ENCODE measurements at places on chromosomes 3 and 15.
A peak's percentile ranks its signal among the peaks of the same experiment; 100 is the strongest.

DNA sequence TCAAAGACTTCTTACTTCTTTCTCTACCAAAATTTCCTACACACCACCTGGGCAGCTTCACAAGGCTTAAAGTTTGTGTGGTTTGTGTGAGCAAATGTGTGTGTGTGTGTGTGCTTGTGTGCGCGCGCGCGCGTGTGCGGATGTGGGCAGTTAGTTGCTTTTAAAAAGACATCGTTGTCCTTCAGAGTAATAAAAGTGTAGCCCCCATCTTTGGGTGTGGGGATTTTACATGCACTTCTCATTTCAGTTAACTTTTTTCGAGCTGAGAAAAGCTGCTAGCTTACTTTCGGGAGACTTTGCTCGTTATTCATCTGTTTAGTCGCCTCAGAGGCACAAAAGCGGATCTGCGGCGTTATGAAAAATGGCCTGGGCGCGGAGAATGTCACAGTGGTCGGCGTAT, 36.0 kb downstream of the ZIC4 start:
- no peak for DNase-seq

DNA sequence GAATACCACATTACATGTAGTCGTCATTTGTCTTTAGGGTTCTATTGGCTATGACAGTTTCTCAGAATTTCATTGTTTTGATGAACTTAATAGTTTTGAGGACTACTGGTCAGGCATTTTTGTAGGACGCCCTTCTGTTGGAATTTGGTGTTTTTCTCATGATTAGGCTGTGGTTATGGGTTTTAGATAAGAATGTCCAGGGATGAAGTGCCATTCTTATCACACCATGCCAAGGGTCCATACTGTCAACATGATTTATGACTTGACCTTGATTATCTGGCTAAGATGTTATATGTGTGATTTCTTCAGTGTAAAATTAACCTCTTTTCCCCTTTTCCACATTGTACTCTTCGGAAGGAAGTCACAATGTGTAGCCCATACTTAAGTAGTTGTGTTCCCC, 135.3 kb downstream of the DIPK2A start:
- no peak for DNase-seq

GRCh38 chr3:176447369-176447768, 749.9 kb downstream of the TBL1XR1 start:
- DNase-seq = no peak

DNA sequence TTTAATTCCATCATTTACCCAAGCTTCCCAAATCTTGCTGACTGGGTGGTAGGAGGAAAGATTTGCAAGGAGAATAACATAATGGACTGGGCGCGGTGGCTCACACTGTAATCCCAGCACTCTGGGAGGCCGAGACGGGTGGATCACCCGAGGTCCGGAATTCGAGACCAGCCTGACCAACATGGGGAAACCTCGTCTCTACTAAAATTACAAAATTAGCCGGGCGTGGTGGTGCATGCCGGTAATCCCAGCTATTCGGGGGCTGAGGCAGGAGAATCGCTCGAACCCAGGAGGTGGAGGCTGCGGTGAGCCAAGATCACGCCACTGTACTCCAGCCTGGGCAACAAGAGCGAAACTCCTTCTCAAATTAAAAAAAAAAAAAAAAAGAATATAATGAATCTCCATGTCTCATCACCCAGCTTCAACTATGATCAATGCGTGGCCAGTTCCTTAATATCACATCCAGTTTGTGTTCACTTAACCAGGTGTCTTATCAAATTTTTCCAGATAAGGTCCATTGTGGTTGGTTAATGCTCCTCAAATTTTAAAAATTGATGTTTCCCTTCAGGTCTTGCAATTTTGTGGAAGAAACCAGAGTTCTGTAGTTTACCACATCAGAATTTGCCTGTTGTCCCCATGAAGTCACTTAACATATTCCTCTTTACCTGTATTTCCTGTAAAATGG, 1.3 kb upstream of the ABCF3 start:
- DNase-seq = no peak

- no peak for DNase-seq
Observed at GRCh38 chr3:17014709-17015108, 130.0 kb downstream of the PLCL2 start.

- DNase-seq = no peak
Observed at GRCh38 chr3:189573004-189573403, 58.2 kb upstream of the TP63 start.

DNA sequence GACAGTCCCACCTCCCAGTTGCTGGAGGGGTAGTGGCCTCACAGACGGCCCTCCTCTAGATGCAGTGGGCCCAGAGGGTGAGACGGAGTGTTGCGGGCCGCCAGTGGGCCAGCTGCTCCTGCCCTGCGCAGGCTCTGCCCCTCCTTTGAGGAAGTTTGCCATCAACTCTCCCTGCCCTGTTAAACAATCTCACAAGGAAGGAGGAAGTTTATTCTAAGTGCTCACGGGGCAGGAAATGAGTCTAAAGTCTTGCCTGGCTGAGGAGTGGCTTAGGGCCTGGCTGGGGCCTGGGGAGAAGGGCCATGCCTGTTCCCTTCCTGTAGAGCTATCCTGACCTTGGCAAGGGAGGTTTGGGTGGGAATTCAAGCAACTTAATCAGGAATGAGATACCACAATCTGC, at the start of gene FAM3D:
Gene FAM3D, minus strand, starts transcription at position 92 of the 400 bp plus-strand sequence. CDS start 11,211 bp downstream, outside the sequence.
- DNase-seq = peak; percentile 28

DNA sequence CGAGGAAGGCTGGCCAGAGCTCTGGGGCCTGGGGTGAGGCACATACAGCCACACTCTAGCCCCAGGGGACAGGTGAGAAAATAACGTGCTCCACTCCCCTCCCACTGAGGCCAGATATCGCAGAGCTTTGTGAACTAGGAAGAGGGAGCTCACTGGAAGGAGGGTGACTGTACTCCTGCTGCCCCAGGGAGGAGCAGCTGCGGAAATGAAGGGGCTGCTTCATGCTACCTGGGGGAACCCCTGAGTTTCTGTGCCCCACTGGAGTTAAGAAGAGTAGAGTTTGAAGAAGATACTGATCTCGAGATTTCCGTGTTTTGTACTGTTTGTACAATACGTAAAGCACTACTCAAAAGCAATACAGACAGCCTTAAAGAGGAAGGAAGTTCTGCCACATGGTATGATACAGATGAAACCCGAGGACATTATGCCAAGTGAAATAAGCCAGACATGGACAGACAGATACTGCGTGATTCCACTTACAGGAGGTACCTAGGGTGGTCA, 44.6 kb downstream of the CMTM6 start:
- DNase-seq = peak; percentile 85

- DNase-seq = no peak
Observed at GRCh38 chr3:85476891-85477495, 518.2 kb downstream of the CADM2 start.

- no peak for DNase-seq
Observed at GRCh38 chr15:97597801-97598200, 362.7 kb upstream of the ARRDC4 start.

DNA sequence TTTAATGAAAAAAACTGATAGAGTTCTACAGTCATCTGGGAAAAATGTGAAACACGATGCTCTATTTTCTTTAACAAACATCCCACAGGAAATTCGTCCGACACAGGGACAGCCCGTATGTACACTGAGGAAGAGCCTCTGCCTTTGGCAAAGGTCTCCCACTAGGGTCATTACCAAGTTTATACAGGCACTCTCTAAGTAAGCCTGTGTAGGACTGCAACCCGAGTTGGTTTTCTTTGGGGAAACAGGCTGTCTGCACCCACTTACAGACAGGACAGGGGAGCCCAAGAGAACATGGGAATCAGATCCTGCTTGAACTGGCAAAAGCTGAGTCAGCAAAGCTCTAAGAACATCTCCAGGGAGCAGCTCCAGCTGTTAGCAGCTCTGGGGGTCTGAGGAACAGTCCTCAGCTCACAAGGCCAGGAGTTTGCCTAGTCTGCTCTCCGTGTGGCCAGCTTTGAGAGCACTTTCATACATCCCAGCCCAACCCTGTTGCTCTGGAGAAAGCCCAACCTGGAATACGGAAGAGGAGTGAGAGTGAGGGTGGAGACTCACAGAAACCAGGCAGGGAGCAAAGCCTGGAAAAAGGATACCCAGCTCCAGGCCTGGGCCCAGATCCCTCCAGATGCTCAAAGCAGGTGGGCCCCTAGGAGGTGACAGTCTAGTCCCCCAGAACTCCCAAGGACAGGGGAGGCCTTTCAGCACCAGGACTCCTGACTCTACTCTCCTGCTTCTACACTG, 1.9 kb downstream of the TBC1D2B start:
- DNase-seq = no peak

- DNase-seq = no peak
Observed at GRCh38 chr3:31009881-31010280, 115.4 kb upstream of the GADL1 start.

GRCh38 chr15:68481321-68481720, 49.4 kb upstream of the ITGA11 start:
- no peak for DNase-seq

- DNase-seq = no peak
Observed at GRCh38 chr3:9110802-9111201, 138.6 kb downstream of the SRGAP3 start.

DNA sequence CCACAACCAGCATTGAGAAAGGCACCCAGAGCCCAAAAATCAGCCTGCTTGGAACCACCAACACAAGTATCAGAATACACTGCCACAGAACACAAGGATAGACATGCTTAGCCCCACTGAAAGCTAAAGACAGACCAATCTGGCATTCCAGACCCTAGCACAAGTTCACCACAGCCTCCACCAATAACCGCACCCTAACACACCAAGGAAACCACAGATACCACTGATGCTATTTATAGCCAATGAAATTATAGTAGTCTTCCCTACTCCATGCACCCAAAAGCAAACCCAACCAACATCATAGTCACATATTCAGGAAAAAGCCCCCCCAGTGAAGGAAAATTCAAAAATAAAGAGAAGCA, 83.9 kb upstream of the STT3B start:
- no peak for DNase-seq

GRCh38 chr3:110378481-110378880, 693.1 kb upstream of the NECTIN3 start:
- no peak for DNase-seq

- no peak for DNase-seq
Observed at GRCh38 chr3:108060331-108060730, 30.5 kb downstream of the CD47 start.

DNA sequence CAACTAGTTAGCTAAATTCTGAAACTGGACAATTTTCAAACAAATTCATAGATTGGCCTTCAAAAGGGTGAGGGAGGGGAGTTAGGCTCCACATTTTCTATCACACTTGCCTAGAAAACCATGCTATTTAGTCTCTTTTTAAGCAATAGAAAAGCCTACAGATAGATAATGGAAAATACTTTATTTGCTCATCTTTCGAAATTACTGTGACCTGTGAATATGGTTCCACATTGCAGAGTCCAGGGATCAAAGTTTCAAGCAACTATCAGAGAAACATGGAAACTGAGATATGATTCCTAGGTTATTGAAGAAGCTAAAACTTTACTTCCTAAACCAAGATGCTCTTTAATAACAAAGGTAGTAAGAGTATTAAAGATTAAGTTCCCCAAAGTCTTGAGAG, 176.6 kb upstream of the NECTIN3 start:
- no peak for DNase-seq

- no peak for DNase-seq
Observed at GRCh38 chr15:75661100-75661755, 13.5 kb downstream of the SNX33 start.

- DNase-seq = no peak
Observed at GRCh38 chr3:180467177-180467576, 134.8 kb upstream of the TTC14 start.

DNA sequence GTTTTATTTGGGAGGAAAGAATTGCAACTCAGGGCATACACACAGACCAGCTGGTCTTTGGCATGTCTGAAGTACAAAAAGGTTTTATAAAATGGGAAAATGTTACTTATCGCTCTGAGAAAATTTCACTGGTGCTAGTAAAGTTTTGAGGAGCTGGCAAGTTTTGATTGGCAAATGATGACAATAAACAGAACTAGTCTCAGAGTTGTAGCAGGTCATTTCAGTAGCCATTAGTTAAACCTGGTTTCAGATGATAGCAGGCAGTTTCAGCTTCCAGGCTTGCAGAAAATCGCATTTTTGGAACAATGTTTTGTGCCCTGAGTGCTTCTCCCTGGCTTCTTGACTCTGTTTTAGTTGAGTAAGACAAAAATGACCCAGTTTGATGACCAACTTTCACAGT, 10.7 kb downstream of the B2M start:
- DNase-seq = no peak

- DNase-seq = peak; percentile 33
Observed at GRCh38 chr15:68818769-68819494, 1.8 kb downstream of the ANP32A start.

GRCh38 chr3:53357458-53357857, 10.1 kb upstream of the DCP1A start:
- no peak for DNase-seq

- DNase-seq = no peak
Observed at GRCh38 chr3:10713656-10714055, 102.4 kb upstream of the SLC6A11 start.

DNA sequence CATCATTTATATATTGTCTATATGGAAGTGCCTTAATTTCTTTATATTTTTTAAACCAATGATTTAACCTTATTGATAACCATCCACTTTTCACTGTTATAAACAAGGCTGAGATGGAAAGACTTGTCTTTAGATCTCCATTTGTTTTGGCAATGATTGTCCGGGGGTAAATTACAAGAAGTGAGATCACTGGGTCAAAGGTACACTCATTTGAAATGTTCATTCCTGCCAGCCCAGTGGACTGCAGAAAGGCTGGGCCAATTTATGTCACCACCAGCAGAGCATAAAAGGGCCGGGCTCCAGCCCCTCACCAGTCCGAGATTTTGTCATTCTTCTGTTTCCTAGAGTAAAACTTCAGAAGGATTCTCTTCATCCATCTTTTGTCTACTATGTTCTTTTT, 93.6 kb upstream of the NEO1 start:
- DNase-seq = no peak

- no peak for DNase-seq
Observed at GRCh38 chr15:93311620-93312019, 222.6 kb upstream of the RGMA start.

DNA sequence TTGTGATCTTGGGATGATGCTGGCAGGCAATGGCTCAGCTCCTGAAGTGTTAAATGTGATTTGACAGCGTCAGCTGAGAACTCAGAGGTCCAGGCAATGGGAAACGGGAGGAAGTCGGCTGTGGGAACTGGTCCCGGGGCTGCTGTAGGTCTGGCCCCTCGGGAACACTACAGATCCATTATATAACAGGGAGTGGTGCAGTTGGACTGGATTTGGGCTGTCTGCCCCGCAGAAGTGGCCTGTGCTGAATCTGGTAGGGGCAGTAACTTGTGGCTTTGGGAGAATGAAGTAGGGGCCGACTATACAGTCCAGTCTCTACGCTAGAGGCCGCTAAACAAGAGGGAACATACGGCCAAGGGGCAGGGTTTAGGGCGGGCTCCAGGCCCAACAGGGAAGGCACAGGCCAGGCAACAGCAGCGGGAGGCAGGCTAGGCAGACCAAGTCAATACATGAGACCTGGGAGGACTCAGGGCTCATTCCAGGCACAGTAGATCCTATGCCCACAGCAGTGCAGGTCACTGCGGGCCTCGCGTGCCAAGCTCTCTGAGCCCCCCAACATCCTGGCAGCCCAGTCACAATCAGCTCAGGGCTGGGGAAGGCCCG, 20.3 kb upstream of the IL16 start:
- no peak for DNase-seq

- DNase-seq = no peak
Observed at GRCh38 chr3:113556946-113557335, 24.6 kb downstream of the SIDT1 start.

All from CD4-positive, alpha-beta T cell treated with Interferon alpha-2 for 1 hour (primary cell).